ENCODE measurements at places on chromosomes 3 and 15.

DNA sequence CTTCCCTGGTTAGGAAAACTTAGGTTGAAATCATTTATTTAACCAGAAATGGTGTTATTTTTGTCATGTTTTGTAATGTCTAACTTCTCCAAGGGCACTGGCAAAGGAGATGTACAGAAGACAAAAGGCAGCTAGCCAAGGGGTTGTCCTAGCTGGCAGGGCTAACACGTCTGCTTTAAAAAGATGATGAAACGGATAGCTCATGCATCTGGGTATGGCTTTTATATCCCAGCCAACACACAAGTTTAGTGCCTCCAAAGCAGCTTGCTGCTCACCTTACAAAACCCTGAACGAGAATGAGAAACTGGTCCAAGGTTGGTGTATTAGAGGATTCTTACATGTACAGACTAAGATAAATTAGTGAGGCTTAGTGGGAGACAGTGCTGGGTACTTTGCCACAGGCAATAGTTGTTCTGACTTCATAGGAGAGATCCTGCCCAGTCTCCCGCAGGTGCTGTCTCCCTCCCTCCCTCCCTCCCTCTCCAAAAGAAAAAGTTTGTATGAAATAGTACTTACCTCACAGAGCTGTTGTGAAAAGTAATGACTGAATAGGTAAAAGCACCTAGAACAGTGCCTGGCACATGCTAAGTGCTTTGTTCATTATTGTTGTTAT lies 47.8 kb downstream of the KCNMB2 start:
- no peak for DNase-seq

- DNase-seq, result no peak
Observed at GRCh38 chr3:38721207-38721772, 71.8 kb upstream of the SCN5A start.

DNA sequence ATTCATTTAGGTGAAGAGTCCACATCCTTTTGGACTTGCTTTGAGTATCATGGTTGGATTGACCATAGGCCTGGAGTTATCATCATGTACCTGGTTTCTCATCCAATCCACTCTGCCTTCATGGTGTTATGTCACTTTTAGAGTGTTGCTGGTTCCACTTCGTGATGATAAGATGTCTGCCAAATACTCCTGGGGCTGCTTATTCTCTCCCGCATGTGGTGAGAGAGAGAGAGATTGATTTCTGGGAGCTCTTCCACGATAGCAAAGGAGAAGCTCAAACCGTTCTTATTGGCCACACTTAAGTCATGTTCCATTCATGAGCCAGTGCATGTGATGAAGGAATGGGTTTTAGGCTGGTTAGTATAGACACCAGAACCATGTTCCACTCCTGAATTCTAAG lies 47.6 kb downstream of the MITF start:
- no peak for DNase-seq

DNA sequence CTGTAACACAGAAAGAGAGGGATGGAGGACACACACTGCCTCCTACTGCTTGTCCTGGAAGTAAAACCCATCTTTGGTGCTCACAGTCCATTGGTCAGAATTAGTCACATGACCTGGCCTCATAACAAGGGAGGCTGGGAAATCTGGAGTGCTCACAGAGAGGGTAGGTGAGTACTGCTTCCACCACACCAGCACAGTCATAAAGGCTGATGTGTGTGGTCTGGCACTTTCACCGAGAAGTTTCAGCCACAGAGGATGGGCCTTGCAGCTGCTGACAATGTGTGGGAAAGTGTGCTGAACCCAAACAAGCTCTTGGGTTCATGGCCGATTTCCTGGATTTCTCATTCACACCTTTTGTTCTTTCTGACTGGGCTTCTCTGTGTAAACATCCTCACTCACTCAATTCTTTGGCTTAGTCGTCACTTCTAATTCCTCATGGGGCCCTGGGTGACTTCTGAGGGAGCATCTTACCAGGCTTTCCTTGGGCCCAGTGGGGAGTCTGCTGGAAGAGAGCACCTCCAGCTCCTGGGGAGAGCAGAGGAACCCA lies 100.7 kb downstream of the ASB7 start:
- no peak for DNase-seq

GRCh38 chr15:39171944-39172368 lies 408.9 kb upstream of the THBS1 start:
- DNase-seq, result no peak

- no peak for DNase-seq
Observed at GRCh38 chr15:70344666-70345065, 246.9 kb upstream of the TLE3 start.

DNA sequence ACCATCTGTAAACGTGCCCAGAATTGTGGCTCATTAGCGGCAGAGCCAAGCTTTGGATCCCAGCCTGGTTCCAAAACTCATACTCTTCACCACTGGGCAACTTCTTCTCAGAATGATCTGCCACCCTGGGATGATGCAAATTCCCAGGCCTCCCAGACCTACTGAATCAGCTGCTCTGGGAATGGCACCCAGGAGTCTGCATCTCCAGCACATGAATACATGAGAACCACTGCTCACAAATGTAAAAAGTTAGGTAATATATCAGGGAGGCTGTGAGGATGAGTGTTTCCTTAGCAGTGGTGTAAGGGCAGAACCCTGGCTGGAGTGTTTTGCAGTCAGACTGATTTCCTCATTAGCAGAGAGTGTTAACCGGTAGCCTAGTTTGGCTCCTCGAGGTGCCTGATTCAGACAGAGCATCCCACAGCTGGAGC lies 94.2 kb downstream of the LIPC start:
- DNase-seq, result no peak

DNA sequence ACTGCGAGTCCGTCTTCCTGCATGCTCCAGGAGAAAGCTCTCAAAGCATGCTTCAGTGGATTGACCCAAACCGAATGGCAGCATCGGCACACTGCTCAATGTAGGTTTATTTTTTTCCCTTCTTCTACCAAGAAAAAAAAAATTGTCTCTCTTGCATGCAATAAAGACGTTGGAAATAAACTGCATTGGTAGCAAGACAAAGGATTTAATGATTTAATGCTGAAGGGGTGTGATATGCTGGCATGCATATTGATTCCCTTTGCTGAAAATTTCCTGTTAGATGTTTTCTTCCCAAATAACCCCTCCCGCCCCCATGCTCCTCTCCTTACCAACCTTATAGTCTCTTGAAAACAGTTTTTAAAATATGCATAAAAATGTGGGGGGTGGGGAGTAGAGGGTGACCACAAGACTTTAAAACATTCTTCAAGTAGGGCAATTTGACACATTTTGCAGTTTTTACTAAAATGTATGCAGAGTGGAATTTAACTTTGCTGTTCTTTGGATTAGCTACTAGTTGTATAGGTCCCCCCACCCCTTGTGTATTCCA lies 799 bp downstream of the RARB start:
- DNase-seq, result no peak

GRCh38 chr15:42018306-42019224 lies 2.3 kb downstream of the PLA2G4E start:
- no peak for DNase-seq

DNA sequence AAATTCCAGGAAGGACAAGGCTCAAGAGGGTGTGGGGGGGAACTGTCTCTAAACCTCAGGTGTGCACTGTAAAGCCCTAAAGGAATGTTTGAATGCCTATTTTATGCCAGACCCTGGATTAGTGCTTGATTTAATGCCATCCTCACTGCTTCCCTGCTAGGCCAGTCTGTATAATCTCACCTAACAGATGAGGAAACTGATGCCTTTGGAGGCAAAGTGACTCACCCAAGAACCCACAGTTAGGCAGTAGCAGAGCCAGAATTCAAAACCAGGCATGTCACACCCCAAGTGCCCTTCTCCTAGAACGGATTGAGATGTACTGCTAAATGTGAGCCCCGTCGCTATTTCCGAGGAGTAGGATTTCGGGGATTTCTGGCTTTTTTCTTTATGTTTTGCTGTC lies 7.8 kb downstream of the CAMK1 start:
- no peak for DNase-seq

- DNase-seq, result no peak
Observed at GRCh38 chr3:119912220-119912619, 130.3 kb downstream of the NR1I2 start.

GRCh38 chr3:188299068-188299467 lies 145.1 kb downstream of the LPP start:
- no peak for DNase-seq

DNA sequence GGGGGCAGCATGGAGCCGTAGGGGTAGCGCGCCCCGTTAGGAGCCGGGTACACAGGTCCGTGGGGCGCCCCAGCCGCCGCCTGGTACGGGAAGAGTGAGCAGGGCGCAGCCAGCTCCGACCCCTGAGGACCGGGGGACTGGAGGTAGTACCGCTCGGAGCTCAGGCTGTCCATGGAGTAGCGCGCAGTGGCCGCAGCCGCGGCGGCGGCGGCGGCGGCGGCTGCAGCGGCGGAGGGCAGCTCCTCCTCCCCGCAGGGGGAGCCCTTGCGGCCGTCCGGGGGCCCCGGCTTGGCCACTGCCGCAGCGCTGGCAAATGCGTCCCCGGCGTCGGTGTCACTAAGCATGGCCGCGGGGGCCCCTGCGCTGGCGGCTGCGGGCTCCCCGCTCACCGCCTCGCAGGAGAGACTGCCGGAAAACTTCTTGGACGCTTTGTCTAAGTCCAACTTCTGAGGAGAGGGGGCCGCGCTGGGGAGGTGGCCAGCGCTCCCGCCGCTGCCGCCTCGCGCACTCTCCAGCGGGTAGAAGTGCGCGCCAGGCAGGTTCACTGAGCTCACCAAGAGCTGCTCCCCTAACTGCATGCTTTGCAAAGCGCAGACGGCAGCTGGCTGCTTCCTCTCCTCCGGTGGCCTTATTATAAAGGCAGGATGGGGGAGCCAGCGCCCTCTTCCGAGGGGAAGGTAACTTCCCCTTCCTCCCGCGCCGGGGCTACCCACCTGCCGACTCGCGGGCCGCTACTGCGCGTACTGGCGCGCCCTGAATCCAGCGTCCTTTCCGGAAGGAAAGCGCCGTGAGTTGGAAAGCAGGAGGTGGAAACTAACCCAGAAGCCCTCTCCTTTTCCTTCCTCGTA lies at the start of gene EOMES:
Gene EOMES, minus strand, starts transcription at position 607 of the 848 bp plus-strand sequence. Its CDS starts 29 bp downstream, at position 578.
- peak; percentile 56 for DNase-seq

DNA sequence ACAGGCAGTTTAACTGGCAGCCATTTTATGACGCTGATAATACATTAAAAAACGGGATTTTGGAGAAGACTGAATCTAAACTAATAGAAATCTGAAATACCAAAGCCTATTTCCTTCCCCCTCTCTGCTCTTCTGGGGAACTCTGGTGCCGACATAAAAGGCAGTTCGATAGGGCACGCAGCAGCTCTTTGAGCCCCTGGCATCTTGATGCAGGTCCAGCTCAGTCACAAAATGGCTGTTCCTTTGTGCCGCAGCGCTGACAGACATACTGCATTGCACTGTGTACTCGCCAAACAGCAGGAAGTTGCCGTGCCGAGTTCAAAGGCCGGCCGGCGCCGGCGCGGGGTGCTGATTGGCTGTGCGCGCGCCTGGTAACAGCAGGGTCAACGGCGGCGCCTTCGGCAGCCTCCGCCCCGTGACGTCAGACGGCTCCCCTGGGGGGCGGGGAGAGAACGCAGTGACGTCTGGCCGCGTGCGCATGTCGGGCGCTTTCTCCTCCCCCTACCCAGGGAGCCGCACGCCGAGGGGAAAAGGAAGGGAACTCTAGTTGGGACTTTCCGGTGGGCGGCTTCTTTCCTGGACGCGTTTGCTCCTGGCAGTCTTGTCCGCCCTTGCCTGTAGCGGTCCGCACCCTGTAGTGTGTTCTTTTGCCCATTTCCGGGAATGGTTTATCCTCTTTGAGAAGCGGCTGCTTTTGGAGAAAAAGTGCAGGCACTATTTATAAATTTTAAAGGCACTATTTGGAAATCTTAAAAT lies 4.0 kb downstream of the CHD2 start:
- DNase-seq, result peak; percentile 97

DNA sequence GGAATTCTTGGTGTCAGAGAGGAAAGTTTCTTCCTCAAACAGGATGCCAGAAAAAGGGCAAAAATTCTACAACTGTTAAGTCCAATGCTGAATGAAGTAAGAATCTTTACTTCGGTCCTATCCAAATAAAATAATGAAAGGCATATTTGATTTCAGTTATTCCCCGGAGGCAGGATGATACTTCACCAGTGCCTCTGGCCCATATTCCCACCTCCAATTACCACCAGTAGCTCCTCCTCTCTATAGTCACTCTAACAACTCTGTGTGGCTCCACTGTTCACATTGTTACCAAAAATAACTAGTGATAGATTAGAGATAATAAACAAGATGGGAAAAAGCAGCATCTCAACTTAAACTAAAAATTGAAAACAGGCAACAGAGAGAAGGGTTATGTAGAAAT lies 20.7 kb downstream of the MAP1A start:
- no peak for DNase-seq

GRCh38 chr3:144181062-144181461 lies 209.4 kb downstream of the DIPK2A start:
- no peak for DNase-seq

GRCh38 chr15:52677593-52678467 lies 1.4 kb downstream of the ATOSA start:
- DNase-seq, result peak; percentile 19

DNA sequence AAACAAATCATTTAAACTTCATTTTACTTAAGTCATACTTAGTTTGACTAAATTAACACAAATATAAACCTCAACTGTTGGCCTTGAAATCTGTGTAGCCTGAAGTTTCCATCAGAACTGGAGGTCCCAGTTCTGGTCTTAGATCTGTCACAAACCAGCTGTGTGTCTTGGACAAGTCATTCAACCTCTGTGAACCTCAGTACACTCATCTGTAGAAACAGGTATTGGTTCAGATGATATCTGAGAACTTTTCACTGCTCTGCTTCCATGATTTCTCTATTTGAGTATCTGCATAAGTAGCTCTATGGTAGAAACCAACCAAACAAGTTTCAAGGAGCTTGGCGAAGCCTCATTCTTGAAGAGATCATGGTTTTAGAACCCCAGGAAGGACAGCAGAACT lies 60.4 kb upstream of the SLC2A2 start:
- DNase-seq, result no peak
